ENCODE measurements at places on chromosomes 2 and 18.

DNA sequence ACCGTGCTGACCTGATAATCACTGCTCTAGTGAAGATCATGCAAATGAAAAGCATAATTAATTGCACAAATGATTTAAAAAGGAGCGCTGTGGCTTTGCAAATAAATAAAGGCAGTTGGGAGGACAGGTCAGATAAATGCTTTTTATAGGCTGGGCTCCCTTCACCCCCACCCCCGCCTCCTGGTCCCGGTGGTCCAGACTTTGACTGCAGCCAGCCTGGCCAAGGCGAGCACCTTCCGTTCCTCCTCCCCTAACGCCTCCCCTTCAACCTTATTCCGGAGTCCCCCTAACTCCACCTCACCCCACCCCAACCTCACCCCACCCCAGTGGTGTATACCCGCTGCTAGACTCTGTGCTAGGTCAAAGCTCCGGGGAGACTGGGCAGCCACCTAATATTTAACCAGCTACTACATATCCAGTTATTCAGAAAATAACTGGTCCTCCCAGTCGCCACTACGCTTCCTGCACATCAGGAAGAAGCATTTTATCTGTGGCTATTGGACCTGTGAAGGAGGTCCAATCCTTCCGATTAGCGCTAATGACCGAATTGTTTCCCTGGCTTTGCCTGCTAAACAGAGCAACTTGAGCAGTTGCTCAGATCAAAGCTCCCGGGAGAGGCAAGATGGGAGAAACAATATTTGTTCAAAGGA, 3.7 kb upstream of the SP9 start:
- DNase-seq, result no peak

GRCh38 chr2:172709566-172710291, 25.9 kb upstream of the RAPGEF4 start:
- DNase-seq, result no peak

DNA sequence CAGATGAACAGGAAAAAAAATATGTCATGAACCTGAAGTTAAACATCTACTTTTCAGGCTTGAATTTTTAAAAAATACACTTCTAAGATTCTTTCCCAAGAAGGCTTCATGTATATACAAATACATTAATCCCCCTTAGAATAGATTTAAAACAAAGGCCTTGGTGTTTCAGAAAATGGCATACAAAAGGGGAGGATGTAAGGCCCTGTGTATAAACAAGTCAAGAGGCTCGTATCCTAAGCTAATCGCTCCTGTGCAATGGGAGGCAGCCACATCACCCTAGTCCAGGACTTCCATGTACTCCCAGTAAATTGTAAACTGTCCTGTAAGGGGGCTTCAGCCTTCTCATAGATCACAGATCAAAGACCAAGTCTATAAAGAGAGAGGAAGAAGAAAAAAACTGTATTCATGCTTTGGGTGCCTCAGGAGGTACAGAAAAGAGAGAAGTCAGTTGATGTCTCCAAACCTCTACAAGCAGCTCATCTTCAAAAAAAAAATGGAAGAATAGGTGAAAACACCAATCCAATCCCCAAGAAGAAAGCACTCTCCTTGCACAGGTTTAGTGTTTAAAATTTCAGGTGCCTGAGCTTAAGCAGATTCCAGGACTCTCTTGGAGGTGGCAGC, 53.9 kb downstream of the ANKRD44 start:
- DNase-seq, result no peak

- no peak for DNase-seq
Measured at GRCh38 chr2:71894261-71894660, 253.4 kb downstream of the CYP26B1 start.

GRCh38 chr2:236702657-236703372, 133.2 kb downstream of the ACKR3 start:
- no peak for DNase-seq

GRCh38 chr2:107635883-107636282, 190.8 kb upstream of the RGPD4 start:
- DNase-seq, result peak; percentile 23

- DNase-seq, result no peak
Measured at GRCh38 chr2:237694415-237695194, 67.2 kb downstream of the LRRFIP1 start.

GRCh38 chr18:4593895-4594294, 138.8 kb upstream of the DLGAP1 start:
- no peak for DNase-seq

- DNase-seq, result no peak
Measured at GRCh38 chr18:39681061-39681460, 2115.5 kb upstream of the CELF4 start.

DNA sequence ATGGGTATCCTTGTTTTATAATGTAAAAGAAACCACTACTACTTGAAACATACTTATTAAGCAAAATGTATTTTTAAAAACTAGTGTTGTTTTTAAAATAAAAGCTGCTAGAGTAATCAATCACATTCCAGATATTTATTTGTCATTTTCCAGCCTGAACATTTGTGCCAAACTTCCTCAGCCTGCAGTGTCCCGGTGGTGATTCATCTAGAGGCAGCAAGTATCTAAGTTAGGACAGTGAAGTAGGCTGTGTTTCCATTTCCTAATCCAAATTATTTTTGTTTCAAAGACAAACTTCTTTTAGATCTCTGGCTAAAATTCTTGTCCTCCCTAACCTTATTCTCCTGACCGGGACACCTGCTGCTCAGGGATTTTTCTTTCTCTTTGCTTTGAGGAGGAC, 12.8 kb upstream of the GCG start:
- no peak for DNase-seq

DNA sequence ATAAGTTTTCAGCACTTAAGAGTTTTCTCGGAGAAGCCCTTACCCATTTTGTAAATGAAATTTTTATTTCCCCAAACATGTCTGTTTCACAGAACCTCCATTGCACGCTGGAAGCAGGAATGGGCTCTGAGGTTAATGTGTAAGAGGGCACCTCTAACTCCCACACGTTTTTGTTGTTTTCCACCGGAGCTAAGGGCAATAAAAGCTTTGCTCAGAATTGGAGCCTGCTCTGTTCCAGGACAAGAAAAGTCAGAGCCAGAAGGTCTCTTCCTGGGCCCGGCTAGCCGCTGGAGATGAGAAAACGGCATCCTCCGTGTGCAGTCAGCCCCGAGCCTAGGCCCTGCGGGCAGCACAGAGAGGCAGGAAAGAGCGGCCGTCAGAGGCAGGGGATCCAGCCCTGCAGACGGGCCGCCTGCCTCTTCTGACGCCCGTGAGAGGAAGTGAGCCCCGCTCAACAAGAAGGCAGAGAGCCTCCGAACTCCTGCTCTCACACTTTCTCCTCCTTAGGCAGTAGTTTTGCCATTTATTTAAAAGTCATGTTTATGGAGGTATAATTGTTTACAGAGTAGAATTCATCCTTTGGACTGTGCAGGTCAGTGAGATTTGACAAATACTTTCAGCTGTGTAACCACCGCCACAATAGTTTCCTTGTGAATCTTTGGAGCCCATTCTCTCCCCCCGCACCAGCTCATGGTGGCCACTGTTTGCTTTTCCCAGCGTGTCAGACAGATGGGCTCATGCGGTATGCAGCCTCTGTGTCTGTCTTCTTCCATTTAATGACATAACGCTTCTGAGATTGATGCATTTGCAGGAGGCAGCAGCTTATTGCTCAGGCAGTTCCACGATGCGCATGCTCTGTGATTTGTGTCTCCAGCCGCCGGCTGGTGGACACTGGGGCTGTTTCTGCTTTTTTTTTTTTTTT, 117.3 kb downstream of the GALR1 start:
- peak; percentile 18 for DNase-seq

DNA sequence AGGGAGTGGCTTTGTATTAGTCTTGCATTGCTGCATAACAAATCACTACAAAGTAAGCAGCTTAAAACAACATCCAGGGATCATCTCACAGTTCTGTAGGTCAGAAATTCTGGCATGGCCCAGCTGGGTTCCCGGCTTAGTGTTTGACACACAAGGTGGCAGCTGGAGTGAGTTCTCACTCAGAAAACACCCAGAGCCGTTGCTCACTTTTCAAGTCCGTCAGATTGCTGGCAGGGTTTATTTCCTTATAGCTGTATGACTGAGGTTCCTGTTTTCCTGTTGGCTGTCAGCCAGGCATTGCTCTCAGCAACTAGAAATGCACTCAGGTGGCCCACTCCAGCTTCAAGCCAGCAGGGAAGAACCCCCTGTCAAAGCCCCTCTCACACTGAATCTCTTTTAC, 324.1 kb downstream of the CCDC178 start:
- DNase-seq, result no peak

- no peak for DNase-seq
Measured at GRCh38 chr2:55176094-55176415, 56.0 kb downstream of the CLHC1 start.

DNA sequence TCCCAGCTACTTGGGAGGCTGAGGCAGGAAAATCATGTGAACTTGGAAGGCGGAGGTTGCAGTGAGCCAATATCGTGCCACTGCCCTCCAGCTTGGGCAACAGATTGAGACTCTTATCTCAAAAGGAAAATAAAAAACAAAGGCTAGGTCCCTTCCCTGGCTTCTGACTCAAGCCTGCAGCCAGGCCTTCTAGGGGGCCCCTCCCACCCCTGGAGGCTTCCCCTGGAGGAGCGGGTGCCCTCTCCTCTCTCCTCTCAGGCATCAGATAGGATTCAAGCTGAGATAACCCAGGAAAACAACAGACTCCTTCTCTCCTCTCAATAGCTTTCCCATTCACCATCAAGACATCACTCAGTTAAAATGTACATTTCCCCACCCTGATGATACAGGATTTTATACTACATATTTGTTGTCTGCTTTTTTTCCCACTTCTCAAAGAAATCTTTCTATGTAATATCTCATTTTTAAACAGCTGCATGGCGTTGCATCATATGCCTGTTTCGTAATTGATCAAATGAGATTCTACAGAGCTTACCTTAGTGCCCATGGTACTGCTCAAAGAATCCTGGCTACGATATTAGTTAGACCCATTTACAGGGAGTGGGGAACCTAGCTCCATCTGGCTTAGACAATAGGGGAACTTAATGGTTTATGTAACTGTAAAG, 20.6 kb upstream of the C2orf72 start:
- no peak for DNase-seq

GRCh38 chr2:202589582-202589949, 45.2 kb upstream of the FAM117B start:
- no peak for DNase-seq

- DNase-seq, result no peak
Measured at GRCh38 chr2:223729781-223730180, 107.6 kb downstream of the AP1S3 start.

Data from stromal cell of bone marrow (primary cell).